ENCODE measurements at places on chromosomes 3 and 15.

GRCh38 chr3:109685084-109686079, 348.0 kb upstream of the DPPA4 start:
- DNase-seq = no peak

- no peak for DNase-seq
Observed at GRCh38 chr15:70539409-70539808, 223.9 kb downstream of the UACA start.

DNA sequence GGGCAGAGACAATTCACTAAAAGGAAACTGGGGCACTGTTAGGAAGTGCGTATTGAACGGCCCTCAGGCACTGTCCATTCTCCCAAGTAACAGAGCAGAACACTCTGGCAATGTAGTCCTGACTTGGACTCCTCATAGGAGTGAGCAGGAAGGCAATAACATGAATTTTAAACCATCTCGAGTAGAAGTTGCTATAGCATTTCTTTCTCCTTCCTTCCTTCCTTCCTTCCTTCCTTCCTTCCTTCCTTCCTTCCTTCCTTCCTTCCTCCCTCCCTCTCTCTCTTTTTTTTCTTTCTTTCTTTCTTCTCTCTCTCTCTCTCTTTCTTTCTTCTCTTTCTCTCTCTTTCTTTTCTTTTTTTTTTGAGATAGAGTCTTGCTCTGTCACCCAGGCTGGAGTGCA, 46.4 kb upstream of the TRA2B start:
- no peak for DNase-seq

GRCh38 chr3:100653604-100654294, 44.3 kb downstream of the ADGRG7 start:
- DNase-seq = no peak

- no peak for DNase-seq
Observed at GRCh38 chr3:36843065-36844051, 79.0 kb upstream of the DCLK3 start.

DNA sequence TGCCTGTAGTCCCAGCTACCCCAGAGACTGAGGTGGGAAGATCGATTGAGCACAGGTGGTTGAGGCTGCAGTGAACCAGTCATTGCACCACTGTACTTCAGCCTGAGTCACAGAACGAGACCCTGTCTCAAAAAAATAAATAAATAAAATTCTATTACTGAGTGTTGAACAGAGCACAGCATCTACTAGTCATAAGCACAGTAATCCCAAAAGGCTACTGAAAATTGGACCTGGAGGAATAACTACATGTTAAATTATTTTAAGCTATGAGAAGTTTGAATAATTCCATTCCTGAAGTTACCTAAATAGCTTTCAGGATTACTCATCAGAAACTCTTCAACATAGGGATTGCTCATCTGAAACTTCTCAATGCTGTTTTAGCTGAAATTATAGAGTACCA, 43.4 kb downstream of the ARMC8 start:
- DNase-seq = no peak

GRCh38 chr3:15525790-15526189, 4.3 kb upstream of the COLQ start:
- DNase-seq = no peak

- DNase-seq = no peak
Observed at GRCh38 chr15:65336493-65337435, 32.3 kb downstream of the RNU5B-1 start.

GRCh38 chr3:72437661-72438406, 410.4 kb downstream of the SHQ1 start:
- no peak for DNase-seq

DNA sequence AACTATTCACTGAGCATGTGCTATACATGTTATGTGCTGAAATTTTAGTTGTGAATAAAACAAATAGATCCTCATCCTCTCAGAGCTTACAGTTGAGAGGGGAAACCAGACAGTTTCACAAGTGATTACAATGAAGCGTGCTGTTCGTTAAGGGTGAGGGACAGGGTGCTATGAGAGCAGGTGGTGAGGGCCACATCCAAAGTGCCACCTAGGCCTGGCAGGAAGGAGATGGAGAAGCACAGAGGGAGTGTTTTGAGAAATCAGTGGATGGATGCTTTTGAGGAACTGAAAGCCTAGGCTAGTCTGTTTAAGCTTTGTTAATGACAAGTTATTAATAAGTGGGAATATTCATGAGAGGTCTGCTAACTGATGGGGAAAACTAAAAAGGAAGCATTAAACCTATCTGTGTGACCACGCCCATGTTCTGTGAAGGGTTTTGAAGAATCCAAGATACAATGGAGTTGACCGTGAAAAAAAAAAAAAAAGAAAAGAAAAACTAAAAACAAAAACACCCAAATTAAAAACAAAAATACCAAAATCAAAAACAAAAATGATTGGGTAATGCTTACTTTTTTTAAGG, 7.3 kb downstream of the MCTP2 start:
- no peak for DNase-seq

DNA sequence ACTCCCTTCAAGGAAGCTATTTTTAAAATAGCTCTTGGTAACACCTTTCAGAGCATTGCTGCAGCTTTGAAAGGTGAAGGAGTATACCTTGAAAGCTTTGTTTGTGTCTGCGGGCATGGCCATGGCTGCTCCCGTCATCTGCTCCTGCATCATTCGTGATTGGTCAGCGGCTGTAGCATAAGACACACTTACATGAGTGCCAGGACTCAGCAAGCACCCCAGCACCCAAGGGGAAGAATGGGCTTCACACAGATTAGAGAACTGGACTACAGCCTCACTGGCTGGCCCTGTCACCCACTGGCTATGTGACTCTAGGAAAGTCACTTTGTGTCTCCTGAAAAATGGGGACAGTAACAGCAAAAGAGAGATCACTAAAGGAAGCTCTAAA, 17.0 kb downstream of the EMC3 start:
- DNase-seq = no peak

DNA sequence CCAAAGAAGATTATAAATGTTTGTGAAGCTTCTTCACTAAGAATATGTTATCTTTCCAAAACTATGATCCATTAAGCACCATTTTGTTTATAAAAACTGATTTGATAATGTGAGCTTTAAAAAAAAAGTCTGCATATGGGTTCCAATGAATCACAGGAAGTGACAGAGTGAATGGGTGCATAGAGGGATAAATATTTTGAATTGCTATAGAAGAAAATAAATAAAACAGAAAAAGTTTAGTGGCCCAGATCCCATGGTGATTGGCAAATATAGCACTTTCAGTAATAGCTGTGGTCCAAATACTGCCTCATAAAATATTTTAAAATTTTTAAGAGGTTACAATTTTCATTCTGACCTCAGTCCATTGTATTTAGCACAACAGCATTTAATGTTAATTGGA, 19.2 kb downstream of the CPA3 start:
- no peak for DNase-seq

DNA sequence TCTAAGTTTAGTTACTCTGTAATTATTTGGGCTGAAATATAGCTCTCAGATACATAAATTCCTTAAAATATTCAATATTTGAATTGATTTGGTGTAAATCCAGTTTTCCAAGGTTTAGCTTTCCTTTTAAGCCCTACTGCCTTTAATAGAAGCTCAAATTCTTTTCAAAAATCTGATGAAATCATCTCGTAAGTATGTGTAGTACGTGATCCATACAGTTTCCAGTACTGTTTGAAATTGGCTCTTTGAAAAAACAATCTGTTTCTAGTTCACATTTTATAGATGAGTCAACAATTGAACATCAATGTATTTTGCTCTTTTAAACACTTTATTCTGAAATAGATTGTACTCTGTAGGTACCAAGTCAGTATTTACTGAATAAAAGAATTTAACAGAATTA, 84.2 kb downstream of the LRRC49 start:
- no peak for DNase-seq

DNA sequence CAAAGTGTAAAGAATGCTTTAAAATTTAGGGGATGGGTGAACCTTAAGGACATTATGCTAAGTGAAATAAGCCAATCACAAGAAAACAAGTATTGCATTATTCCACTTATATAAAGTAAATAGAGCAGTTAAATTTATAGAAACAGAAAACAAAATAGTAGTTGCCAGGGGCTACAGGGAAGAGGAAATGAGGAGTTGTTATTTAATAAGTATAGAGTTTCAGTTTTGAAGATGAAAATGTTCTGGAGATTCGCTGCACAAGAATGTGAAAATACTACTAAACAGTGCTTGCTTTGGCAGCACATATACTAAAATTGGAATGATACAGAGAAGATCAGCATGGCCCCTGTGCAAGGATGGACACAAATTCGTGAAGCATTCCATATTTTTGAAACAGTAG, 32.0 kb downstream of the DNAH12 start:
- no peak for DNase-seq

DNA sequence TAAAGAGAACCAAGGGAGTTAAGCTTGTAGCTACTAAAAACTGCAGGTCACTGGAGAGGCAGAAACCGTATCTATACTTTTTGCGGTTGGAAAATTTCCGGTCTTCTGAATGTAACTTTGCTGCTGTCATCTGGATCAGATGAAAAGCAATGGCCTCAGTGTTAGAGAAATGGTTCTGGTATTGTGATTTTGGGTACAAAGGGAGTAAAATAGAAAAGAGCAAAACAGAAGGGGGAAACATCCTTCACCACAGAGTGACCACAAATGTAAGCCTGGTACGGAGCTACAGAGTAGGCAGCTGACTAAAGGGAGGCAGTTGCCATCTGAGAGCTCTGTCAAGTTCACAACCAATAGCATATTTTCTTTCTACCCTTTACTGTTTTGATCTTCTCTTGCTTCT, 5.6 kb downstream of the CD96 start:
- no peak for DNase-seq

- no peak for DNase-seq
Observed at GRCh38 chr15:79053894-79054293, 36.7 kb downstream of the RASGRF1 start.

DNA sequence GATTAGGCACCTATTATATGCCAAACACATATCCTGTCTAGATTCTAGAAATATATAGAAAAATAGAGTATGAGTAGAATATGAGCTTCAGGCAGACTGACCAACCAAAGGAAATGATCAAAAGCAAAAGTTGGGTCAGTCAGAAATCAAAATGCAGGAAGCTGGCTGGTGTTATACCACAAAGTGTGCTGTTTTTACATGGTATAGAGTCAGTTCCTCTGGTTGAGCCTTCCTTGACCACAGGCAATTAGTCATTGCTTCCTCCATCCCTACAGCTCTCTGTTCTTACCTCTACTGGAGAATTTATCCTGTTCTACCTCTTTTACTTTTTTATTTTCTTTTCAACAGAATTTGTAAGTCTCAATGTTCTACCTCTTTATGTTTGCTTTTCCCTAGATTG, 149.8 kb downstream of the TMCO5A start:
- no peak for DNase-seq

All from vagina (tissue), 2 donors.